ENCODE measurements at places on chromosomes 13 and 19. TPM values are rescaled to one million over a fixed set of nuclear protein-coding genes. Genes with fewer than 3 reads are reported as not detected.

The MEGF8 gene
- total RNA-seq: 6.0 TPM

The KLK14 gene
- 0.76 TPM for total RNA-seq

The CNFN gene
- not detected for total RNA-seq

The SIAH3 gene
- total RNA-seq: 0.07 TPM

The PNMA8C gene
- not detected for total RNA-seq

GRCh38 chr19:49533551-49534488 lies 6.0 kb downstream of the RCN3 start:
- peak overlapping the region; percentile 75 for H3K4me3 ChIP-seq
- no peaks in the 10 kb centered on the region for H3K36me3 ChIP-seq
- DNase-seq: peak; percentile 83
- no peak overlapping the region for H3K27ac ChIP-seq
- H3K27me3 ChIP-seq: no peaks in the 10 kb centered on the region
- H3K4me1 ChIP-seq: peaks cover 20% of the 10 kb centered on the region

GRCh38 chr19:54352546-54352945 lies 12.2 kb downstream of the LAIR1 start:
- DNase-seq: no peak
- H3K36me3 ChIP-seq: no peaks in the 10 kb centered on the region

DNA sequence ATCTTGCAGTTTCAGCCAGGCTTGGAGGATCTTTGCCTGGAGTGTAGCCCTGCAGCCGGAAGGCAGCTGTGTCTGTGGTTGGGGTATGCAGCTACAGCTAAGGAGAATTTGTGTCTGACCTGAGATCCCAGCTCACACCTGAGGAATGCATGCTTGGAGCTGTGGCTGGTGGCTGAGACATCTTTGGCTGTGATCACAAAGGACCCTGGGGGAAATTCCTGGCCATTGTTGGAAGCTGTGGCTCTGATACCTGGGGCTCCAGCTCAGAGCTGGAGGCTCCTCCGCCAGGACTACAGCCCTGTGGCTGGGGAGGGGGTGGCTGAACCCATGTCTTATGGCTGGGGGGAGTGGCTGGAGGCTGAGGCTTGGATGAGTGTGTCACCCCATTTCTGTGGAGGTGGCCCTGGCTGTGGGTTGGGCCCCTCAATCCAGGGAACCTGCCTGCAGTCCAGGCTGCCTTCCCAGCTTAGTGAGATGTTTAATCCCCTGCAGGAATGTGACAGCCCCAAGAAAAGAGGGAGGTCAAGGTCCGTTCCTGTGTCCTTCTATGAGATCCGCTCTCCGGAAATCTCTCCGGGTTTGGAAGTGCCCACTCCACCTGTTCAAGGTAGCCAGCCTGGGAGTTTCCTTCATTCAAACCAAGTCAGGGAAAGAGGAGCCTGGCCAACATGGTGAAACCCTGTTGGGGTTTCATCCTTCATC lies 27.6 kb downstream of the ARHGEF18 start:
- peaks cover 6% of the 10 kb centered on the region for H3K4me1 ChIP-seq
- H3K4me3 ChIP-seq: no peak overlapping the region
- H3K27me3 ChIP-seq: no peaks in the 10 kb centered on the region
- no peak overlapping the region for H3K27ac ChIP-seq
- DNase-seq: no peak
- peaks cover 10% of the 10 kb centered on the region for H3K36me3 ChIP-seq

DNA sequence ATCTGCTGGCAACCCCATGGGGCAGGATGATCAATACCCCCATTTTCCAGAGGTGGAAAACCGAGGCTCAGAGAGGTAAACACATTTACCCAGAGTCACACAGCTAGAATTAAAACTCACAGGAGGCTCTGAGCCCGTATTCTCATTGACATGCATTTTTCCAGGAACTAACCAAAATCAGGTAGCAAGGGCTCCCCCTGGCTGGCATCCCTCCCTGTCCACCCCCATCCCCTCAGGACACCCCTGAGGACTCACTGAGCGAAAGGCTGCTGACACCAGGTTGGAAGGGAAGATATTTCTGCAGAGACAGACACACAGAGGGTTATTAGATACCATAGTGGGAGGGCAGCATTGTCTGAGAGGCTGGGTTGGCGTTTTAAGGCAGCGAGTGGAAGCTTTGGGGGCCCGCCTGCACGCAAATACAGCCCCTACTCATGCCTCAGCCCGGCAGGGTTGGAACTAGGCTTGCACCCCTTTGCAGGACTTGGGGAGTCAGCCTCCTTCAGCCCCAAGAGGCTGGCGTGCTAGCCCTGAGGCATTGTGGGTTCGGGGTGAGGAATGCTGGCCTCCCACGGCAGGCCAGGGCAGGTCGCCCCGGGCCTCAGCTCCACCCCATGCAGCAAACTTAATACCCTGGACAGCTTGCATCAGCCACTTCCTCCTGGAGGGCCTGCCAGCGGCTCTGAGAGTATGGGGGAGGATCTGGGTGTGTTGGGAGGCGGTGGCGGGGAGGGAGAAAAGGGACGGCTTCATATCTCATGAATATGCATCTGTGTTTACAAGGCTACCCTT lies 3.9 kb downstream of the SLC1A5 start:
- H3K36me3 ChIP-seq: peaks cover 64% of the 10 kb centered on the region
- H3K27me3 ChIP-seq: no peaks in the 10 kb centered on the region
- H3K27ac ChIP-seq: peak overlapping the region; percentile 99
- DNase-seq: peak; percentile 88
- H3K4me1 ChIP-seq: peaks cover 37% of the 10 kb centered on the region
- peak overlapping the region; percentile 95 for H3K4me3 ChIP-seq

Data from activated CD4-positive, alpha-beta memory T cell treated with anti-CD3 and anti-CD28 coated beads for 36 hours (primary cell).